GM12891 (cell line): ENCODE measurements at places on chromosomes 5 and 9.

DNA sequence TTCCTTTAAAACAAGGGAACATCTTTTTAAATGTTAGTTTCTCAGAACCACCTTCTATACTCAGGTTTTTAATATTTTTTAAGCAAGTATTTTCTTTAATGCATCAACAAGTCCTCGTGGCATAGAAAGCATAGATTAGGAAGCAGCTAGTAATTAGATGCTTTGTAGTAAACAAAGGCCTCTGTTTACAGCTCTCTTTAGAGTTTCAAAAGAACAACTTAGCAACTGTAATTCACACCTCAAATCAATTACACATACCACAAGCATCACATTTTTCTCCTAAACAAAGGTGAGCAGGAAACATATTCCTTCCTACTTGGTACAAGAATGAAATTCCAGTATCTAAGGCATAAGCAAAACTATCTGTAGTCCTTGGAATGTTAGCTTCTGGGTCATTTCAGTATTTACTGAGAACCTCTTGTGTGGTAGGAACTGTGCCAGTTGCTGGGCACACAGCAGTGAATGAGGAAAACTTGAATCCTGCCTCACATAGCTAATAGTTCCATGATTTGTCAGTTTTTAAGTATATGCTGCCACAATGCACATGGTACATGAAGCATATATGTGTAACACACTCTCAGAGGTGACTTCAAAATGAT, 249.1 kb downstream of the CEMIP2 start:
- DNase-seq = no peak

DNA sequence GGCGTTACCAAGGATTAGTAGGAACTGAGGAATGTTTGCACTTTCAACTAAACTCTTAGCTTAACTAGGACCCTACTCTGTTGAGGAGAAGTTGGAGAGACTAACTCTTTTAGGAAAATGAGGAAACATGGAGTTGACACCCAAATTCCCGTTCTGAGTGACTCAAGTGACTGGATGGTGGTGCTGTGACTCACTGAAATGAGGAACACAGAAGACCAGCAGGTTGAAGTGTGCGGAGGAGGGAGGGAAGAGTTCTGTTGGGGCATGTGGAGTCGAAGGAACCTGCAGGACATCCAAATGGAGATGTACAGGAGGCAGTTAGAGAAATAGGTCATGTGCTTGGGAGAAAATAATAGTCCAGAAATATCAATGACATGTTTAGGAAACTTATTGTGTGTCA, 8.2 kb downstream of the HEXB start:
- DNase-seq = no peak

- no peak for DNase-seq
Observed at GRCh38 chr5:64451551-64451950, 54.3 kb upstream of the RGS7BP start.

DNA sequence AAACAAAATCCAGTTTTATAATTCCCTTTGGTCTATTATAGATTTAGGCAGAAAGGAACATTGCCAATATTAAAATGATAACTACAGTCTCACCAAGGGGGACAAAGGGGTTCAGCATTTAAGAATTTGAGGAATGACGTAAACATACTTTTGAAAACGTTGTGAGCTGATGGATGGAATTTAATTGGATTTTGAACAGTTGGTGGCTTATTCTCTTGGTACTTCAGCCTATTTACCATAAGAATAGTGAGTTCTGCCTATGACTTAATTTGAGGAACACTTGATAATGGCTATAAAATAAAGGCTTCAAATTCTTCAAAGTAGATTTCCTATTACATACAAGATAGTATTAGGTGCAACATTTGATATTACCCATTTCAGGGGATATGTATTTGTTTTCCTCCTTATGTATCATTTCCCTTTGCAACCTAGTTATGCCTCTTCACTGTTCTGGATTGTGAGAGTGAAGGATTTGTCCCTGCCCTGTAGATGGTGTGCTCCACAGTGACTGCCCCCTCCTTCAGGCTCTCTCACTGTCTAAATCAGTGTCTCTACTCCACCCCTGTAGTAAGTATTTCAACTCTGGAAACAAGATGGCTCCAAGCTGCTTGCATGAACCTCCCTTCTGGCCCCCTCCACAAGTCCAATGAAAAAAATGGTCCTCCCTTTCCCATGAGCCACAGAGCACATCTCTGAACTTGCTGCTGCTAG, 225.6 kb downstream of the ARHGEF28 start:
- DNase-seq = no peak

DNA sequence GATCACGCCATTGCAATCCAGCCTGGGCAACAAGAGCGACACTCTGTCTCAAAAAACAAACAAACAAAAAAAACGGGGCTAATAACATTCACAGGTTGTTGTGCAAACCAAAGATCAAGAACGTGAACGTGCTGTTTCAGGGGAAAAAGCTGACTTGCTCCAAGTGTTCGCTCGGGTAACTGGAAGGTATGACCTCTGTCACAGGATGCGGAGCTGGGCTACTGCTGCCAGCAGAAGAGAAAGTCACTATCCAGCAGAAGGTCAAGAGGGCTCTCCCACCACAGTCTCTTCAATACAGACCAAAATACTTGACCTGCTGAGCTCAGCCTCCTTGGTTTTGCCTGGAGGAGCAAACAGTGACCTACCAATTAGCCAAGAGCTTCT, 59.7 kb downstream of the ABCA1 start:
- no peak for DNase-seq

- DNase-seq = no peak
Observed at GRCh38 chr5:59062986-59063683, 480.3 kb downstream of the RAB3C start.

DNA sequence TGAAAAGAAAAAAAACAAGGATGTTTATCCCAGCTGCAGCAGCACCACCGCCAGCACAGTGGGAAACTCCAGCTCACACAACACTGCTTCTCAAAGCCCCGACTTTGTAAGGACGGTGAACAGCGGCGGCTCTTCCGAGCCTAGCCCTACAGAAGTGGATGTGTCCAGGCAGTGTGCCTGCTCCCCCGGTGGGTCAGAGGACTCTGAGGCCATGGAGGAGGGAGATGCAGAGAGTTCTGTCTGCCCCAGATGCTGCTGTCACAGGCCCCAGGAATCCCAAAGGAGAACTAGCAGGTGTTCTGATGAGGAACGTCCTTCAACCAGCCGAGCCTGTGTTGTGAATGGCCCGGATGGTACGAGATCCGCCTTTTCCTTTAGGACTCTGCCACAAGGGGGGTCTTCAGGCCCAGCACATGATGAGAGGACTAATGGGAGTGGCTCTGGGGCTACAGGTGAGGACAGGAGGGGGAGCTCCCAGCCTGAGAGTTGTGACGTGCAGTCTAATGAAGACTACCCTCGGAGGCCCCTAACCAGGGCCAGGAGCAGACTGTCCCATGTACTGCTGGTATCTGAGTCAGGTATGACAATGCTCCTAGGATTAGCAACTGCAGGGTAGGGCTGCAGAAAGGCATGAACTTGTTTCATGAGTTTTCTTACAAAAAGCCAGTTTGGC, 43.7 kb downstream of the FBXO38 start:
- no peak for DNase-seq

DNA sequence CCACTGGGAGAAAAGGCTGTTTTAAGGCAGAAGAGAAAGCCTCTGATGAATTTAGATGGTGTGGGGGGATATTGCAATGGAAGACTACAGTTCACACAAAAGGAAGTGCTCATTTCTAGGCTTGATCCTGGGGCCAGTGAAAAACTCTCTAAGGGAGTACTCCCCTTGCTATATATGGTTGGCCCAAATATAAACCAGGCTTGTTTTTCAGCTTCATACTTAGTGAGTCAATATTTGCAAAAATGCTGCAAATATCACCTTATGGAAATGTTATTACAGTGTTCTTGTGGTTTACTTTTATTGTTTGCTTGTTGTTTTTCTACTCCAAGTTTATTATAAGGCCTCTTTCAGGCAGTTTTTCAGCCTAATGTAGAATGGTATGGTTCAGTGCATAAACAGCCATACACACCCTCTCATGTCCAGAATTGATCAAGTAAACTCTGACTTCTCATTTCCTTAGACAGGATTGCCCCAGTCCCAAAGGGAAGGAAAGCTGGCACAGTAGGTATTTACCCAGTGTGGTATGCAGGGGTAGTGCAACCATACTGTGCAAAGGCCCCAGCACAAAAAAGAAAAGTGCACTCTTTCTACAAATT, 115.1 kb downstream of the FEM1C start:
- no peak for DNase-seq

GRCh38 chr5:171336521-171337209, 27.6 kb downstream of the TLX3 start:
- DNase-seq = no peak

- no peak for DNase-seq
Observed at GRCh38 chr9:137785704-137786161, 91.8 kb upstream of the CACNA1B start.

DNA sequence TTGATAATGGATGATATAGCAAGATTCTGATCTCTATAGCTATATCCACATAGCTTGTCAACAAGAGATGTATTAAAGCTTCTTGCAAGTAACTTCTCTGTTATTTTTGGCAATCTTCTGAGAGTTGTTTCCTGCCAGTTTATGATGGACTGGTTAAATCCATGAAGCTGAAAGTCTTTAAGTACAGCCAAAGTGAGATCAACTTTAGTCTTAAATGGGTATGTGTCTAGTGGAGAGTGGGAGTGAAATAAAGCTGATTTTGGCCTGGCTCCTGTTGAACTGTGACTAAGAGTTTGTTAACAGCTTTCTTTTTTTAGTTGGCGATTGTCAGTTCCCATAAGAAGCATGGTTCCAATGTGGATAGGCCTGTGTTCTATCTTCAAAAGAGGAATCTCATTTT, 350.9 kb upstream of the PCSK5 start:
- DNase-seq = no peak

GRCh38 chr5:159414021-159414420, 83.7 kb upstream of the IL12B start:
- no peak for DNase-seq

- no peak for DNase-seq
Observed at GRCh38 chr5:19986031-19986619, 1.9 kb downstream of the CDH18 start.

DNA sequence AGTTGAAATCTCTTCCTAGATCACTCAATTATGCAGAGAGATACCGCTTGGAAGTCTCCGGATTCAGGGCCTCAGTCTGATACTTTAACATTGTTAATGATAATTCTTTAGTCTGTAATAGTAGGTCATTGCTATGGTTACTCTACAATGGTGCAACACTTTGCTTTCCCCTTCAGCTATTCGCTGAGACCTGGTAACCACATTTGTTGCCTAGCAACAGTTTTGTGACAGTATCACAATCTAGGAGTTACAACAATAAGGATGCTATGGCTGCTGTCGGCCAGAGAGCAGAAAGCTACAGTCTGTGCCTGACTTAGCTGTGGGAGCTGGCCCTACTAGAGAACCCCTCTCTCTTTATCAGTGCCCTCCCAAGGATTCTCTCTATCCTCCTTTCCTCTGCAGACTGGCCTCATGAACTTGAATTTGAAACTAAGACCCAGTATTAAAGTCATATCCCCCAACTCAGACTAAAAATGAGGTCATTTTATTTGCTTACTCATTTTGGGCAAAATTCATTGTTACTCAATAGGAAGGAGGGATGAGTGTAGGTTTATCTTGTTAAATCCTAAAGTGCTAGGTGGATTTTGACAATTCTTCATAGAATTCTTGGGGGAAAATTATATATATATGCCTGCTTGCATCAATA, 39.3 kb downstream of the NR2F1 start:
- DNase-seq = no peak

- DNase-seq = no peak
Observed at GRCh38 chr9:95605101-95605500, 88.3 kb upstream of the PTCH1 start.

DNA sequence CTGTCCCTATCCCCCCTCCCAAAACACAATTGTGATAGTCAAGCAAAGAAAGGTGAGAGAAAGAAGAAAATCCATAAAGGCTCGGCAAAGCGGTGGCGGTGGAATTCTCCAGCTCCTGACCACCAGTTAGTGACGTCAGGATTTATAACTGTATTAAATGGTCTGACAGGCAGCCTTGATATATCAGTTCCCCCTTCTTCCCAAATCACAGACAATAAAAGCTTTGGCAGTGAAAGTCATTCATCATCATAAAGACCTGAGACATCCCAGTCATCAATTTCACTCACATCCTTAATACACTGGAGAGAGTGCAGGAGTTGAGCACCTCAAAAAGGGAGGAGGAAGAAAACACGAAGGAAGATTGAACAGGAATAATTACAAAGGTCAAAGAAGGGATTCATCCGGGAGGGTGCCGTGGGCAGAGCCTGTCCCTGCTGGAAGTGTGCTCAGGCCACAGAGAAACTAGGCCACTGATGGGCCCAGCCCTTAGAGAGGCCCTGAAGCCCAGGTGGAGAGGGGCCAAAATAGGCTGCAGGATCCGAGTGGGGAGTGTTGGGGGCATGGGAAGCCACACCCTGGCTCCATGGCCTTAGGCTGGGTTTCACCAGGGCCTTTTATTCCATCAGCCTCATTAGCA, 131.9 kb downstream of the PAX5 start:
- no peak for DNase-seq

GRCh38 chr9:100938507-100938906, 90.0 kb upstream of the PLPPR1 start:
- DNase-seq = no peak

GRCh38 chr5:5783021-5783420, 360.5 kb downstream of the ICE1 start:
- DNase-seq = no peak

- no peak for DNase-seq
Observed at GRCh38 chr5:56159521-56159947, 73.6 kb downstream of the ANKRD55 start.

DNA sequence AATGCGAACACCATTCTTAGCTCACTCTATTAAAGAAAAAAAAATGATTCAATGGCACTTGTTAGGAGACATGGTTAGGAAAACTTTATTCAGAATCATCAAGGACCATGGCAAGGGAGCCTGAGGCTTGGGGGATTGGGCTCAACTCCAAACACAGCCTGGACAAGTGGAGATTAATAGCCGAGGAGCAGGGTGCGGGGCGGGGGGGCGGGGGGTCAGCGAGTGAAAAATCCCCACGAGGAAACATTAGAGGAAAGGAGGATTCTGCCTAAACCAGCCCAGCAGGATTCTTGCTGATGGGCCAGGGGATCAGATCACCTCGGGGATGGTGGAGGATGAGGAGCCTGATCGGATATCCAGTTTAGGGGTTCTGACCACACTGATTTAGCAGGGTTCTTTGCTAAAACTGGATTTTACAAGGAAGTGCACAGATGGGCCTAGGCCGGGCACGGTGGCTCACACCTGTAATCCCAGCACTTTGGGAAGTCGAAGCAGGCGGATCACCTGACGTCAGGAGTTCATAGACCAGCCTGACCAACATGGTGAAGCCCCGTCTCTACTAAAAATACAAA, 24.4 kb upstream of the FIBCD1 start:
- no peak for DNase-seq

DNA sequence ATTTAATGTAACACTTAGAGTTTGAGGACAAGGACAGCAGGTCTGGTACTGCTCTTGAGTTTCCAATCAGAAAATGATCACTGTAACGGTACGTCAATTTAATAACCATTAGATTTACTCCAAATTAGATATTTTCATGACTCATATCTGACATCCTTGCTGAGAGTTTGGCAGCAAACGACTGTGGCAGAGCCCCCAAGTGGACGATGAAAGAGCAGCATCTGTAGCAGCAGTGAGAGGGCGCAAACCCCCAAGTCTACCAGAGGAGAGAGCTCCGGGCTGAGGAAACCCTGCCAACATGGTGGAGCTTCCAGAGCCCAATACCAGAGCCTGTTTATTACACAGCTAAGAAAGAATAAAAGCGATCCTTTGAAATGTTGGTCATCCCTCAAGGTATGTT, 73.2 kb upstream of the EPB41L4A start:
- DNase-seq = peak; percentile 25
